ENCODE measurements at places on chromosomes 5 and 9. TPM values are rescaled to one million over a fixed set of nuclear protein-coding genes. Genes with fewer than 3 reads are reported as not detected.

CAST gene
- 238 TPM for total RNA-seq

DNA sequence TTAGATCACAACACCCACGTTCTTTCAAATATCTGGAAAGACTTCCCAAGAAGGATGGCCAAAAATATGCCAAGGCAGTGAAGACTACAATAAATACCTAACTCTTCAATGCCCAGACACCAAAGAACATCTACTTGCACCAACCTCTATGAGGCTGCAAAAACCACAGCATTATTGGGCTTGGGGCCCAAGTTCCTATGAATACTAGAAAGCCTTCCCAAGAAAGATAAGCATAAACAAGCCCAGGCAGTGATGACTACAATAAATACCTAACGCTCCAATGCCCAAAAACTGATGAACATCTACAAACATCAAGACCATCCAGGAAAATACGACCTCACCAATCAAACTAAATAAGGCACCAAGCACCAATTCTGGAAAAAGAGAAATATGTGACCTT lies 41.3 kb downstream of the AP3B1 start:
- no peak for DNase-seq
- no peaks in the 10 kb centered on the region for H3K36me3 ChIP-seq
- H3K27ac ChIP-seq, result no peak overlapping the region
- H3K4me3 ChIP-seq, result no peak overlapping the region

DNA sequence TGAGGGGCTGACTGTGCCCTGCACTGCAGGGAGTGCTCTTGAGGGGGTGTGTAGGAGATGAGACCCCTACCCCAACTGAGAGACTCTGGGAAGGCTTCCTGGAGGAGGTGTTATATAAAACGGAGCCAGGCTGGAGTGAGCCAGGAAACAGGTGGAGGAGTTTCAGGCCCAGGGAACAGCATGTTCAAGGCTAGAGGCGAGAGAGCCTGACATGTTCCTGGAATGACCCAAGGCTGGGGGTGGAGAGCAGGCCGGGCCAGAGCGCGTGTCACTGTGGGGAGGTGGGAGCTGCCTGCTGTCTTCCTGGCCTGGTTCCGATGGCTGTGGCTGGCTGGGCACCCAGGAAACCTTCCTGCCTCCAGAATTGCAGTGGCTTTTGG lies 48.7 kb downstream of the RXRA start:
- DNase-seq, result peak; percentile 86
- peaks cover 100% of the 10 kb centered on the region for H3K4me1 ChIP-seq
- H3K36me3 ChIP-seq, result no peaks in the 10 kb centered on the region
- no peak overlapping the region for H3K4me3 ChIP-seq

DNA sequence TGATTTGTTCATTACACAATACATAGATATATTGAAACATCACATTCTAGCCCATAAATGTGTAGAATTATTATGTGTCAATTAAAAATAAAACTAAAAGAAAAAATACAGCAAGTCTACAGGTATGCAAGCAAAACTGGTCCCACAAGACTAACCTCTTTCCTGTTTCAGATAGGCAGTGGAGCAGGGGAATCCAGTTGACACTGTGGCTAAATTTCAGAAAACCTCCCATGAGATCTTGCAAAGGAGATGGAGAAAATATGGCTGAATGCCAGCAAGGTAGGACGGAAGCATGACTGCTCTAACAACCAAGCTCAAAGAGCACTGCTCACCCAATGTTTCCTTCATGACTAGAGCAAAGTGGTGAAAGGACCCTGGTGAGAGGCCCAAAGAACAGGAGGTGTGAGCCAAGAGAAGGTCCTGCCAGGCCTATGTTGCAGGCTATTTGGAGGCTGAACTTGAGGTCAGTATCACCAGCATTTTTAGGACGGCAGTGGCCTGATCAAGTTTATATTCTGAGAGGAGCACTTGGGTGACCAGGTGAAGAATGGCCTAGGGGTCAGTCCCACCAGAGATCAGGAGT lies 1.1 kb upstream of the SH3TC2 start:
- H3K27me3 ChIP-seq, result no peaks in the 10 kb centered on the region
- peaks cover 15% of the 10 kb centered on the region for H3K4me1 ChIP-seq
- DNase-seq, result no peak

GRCh38 chr5:548256-548655 lies 24.0 kb upstream of the SLC9A3 start:
- peaks cover 8% of the 10 kb centered on the region for H3K4me1 ChIP-seq
- H3K27ac ChIP-seq, result no peak overlapping the region
- H3K27me3 ChIP-seq, result no peaks in the 10 kb centered on the region
- no peak overlapping the region for H3K4me3 ChIP-seq
- H3K36me3 ChIP-seq, result no peaks in the 10 kb centered on the region

DNA sequence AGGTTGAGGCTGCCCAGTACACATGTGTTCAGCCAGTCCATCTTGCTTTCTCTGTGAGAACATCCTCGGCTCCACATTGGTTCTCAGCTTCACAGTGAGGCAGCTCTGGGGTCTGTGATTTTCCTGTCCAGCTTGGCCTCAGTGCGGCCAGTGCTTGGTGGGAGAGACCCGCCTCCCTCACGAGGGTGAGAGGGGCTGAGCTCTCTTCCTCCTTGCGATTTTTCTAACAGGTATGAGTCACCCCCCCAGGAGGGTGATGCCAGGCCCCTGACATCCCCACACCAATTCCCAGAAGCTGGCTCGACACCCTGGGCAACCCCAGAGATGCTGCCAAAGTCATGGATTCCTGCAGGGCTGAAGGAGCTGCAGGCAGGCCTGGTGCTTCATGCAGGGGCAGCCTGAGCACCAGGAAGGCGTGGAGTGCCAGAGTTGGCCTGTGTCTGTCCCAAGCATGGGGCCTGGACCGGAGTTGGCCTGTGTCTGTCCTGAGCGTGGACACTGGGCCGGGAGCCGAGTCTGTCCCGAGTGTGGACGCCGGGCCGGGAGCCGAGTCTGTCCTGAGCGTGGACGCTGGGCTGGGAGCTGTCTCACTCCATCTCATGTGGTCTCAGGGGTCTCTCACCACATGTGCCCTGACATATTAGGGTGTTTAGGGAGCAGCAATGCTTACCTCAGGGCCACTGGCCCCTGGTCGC lies 408.6 kb upstream of the IRX4 start:
- no peak overlapping the region for H3K4me3 ChIP-seq
- no peaks in the 10 kb centered on the region for H3K4me1 ChIP-seq
- no peaks in the 10 kb centered on the region for H3K36me3 ChIP-seq
- no peaks in the 10 kb centered on the region for H3K27me3 ChIP-seq
- peak; percentile 58 for DNase-seq

DNA sequence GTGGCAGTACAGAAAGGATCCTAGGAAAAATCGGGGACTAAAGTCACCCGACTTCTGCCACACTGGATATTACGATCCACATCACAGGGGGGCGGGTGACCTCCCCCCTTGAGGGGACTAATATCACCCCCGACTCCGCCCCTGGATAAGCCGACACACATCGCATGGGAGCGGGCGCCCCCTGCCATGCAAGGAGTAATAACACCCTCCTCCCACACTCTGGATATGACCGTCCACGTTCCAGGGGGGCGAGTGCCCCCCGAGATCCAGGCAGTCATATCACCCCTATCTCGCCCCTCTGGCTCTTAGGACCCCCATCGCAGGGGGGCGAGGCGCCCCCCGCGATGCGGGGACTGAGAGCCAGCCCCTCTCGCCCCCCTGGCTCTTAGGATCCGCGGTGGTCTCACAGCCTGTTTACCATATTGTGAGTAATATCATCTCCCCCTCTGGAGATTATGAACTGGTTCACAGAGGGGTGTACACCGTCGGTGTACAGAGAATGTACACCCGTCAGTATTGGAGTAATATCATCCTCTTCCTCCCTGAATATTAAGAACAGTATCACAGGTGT lies 423.0 kb downstream of the DIRAS2 start:
- DNase-seq, result peak; percentile 41
- no peaks in the 10 kb centered on the region for H3K27me3 ChIP-seq
- no peak overlapping the region for H3K4me3 ChIP-seq

Measured in upper lobe of left lung (tissue), 6 donors.